CD8-positive, alpha-beta T cell (primary cell): ENCODE measurements at places on chromosomes 12 and 14. TPM values are rescaled to one million over a fixed set of nuclear protein-coding genes. Genes with fewer than 3 reads are reported as not detected.

DNA sequence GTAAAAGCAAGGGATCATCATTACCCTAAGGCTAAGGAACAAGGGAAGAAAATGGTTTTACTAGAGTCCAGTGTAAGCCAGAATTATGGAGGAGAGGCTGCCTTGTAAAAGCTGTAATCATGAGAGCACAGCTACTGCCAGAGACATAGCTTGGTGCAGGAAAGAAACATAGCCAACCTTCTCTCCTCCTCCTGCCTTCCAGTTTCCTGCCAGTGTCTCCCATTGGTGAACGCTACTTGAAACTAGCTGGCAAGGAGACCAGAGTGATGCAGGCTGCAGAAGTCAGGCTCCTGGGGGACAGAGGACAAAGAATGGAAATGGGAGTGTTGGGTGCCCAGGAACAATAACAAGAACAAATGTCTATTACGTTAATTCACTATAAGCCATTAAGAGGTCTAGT lies 158.5 kb downstream of the NELL2 start:
- no peak for DNase-seq

DNA sequence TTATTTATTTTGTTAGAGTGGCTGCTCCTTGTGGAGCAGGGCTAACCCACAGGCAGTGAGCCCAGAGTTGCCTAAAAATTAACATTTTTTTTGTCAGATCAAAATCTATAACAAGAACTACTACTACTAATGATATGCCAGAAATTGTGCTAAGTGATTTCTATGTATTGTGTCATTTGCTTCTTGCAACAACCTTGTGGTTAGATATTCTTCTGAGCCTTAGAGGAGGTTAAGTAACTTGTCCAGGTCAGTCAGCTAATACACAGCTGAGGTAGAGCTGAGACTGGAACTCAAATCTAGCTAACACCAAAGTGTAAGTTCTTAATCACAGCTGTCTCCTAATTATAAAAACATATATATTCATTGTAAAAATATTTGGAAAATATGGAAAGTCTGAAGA lies 29.8 kb downstream of the CFL2 start:
- DNase-seq = no peak

GRCh38 chr12:67352682-67353081 lies 83.5 kb downstream of the CAND1 start:
- DNase-seq = no peak

CISTR gene
- total RNA-seq = not detected

DNA sequence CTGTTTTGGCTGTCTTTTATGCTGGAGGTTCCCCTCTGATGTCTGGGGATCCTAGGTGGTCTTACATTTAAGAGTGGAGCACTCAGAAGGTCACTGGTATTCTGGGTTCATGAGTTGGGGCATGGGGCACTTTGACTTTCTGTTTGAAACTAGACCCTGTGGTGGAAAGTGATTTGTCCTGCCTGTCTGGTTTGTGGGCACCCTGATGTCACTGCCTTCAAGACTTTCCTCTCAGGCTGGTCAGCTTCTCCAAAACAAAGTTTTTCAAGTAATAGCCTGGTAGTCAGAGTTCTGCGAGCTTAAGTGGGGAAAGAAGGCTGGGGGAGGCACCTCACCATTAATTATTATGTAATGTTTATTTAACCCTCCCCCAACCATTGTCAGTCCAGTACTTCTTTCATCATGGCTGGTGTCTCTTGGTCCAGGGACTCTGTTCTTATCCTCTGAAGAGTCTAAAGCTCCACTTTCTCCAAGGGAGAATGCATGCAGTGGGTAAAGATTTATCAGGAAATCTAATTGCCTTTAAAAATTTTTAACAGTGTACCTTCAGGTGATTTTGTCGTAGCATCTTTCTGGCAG lies 35.3 kb downstream of the ZC3H14 start:
- no peak for DNase-seq

GRCh38 chr12:53977596-53978445 lies 3.1 kb upstream of the HOTAIR start:
- no peak for DNase-seq

MYBPC1 gene
- not detected for total RNA-seq

GRCh38 chr14:38724621-38725020 lies 378.4 kb downstream of the SEC23A start:
- DNase-seq = no peak

DNA sequence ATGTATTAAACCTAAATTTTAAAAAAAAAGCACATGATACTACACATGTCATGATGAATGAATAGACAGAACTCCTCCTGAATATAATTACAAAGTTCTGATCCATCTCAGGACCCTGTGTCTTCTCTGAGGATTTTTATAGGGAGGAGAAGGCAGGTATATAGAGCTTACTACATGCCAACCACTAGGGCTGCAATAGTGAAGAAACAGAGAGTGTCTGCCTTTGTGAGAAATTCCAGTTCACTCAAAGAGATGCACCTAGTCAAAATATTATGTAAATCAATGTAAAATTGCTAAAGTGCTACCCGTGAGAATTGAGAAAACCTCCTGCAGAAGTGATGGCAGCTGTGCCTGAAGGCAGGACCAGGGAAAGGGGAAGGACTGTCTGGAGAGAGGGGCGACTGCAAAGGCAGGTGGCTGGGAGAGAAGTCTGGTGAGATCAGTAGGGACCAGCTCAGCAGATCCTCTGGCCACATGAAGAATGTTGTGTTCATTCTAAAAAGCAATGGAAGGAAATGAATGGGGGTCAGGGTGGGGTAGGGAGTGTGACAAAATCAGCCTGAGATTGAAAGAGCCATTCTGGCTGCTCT lies 15.1 kb downstream of the ABHD4 start:
- no peak for DNase-seq

GRCh38 chr12:52097045-52097666 lies 17.7 kb downstream of the SMIM41 start:
- no peak for DNase-seq

GRCh38 chr12:10559244-10559643 lies 53.6 kb downstream of the EIF2S3B start:
- DNase-seq = peak; percentile 78

TAS2R43 gene
- 0.30 TPM for total RNA-seq

DNA sequence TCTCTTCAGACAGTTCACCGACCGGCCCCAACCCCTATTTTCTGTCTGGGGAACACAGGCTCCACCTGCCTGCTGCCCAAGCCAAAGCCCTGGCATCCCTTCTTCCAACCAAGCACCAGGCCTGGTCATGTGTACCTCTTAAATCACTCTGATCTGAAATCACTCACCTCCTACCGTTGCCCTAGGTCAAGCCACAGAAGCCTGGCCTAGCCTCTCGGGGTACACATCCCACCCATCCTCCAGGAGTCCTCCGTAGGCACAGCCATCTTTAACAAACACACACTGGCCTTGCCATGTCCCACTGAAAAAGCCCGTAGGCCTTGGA lies 81.8 kb downstream of the IRF2BPL start:
- DNase-seq = no peak

DNA sequence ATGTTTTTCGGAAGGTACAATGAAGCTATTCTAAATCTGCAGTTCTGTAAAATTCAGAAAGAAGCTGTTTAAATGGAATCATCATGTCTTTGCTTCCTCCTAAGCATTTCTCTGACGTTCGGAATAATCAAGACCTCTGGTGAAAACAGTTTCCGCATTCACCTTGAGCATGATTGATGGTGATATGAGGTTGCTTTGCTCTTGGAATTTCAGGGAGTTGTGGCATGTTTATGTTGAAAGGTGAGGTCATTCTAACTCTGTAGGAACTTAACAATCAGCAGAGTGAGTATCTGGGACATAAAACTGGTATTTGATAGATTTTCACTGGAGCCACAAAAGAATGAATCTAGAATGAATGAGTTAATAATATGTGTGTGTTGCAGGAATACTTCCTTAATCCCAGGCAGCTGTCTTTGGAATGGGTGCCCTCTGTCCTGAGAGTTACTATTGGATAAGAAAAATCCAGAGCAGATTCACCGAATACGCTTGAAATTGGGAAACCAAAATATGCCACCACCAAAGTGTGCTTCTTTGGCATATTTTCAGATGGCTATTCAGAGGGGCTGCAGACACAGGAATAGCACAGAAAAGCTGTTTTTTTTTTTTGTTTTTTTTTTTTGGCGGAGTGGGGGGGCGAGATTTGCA lies 599.1 kb downstream of the CCER1 start:
- no peak for DNase-seq

DNA sequence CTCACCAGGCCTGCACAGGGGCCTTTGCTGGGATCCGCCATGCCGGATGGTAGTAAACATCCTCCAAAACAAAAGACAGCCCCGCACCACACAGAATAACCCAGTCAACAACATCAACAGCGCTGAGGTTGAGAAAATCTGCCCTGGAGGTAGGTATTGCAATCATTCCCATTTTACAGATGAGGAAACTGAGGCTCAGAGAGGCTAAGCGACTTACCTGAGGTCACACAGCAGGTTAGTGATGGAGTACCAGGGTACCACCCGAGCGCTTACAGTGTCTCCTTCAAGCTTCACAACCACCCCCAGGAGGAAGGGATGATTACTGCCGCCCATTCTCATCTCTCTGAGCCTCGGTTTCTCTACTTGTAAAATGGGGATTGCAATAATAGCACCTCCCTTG lies 14.9 kb downstream of the TRPV4 start:
- no peak for DNase-seq

PPP4R4 gene
- total RNA-seq = not detected

GRCh38 chr12:105507311-105508038 lies 177.0 kb downstream of the C12orf75 start:
- DNase-seq = no peak

DNA sequence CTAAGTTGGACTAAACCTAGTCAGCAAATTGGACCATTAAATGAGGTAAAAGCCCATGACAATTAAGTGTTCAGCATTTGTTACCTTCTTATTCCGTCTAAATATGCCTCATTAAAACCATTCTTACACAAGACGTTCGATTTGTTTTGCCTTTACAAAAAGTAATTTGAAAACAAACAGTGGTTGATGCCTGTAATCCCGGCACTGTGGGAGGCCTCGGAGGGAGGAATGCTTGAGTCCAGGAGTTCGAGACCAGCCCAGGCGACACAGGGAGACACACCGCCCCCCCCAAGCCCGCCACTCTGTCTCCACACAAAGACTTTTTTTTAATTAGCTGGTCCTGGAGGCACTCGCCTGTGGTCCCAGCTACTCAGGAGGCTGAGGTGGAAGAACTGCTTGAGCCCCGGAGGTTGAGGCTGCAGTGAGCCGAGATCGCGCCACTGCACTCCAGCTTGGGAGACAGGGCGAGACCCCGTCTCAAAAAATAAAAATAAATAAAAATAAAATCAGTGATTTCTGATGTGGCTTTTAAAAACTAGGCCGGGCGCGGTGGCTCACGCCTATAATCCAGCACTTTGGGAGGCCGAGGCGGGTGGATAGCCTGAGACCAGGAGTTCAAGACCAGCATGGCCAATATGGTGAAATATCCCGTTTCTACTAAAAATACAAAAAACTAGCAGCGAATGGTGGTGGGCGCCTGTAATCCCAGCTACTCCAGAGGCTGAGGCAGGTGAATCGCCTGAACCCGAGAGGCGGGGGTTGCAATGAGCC lies 856 bp upstream of the EIF4B start:
- peak; percentile 49 for DNase-seq

- no peak for DNase-seq
These were observed 163.0 kb upstream of the TMCC3 start for GRCh38 chr12:94813314-94813713.

OR6C75 gene
- not detected for total RNA-seq

DNA sequence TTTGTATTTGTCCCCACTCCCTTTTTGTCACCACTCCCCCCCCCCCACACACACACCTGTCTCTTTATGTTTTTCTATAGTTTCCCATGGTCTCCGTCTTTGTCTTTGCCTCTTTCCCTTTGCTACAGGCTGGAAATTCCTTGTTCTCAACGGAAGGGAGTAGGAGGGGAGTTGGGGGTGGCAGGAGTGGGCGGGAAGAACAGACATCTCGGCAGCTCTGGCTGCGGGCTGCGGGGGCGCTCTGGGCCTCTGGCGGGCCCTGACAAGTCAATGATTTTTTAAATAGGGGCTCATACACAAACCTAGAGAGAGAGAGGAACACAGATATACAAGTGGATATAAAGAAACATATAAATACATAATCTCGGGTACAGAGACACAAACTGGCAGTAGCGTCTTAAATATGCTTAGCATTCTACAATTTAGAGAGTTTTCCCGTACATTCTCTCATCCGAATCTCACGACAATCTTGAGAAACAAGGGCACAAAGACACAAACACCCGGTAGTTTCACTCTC lies 2.4 kb upstream of the NAB2 start:
- no peak for DNase-seq

DNA sequence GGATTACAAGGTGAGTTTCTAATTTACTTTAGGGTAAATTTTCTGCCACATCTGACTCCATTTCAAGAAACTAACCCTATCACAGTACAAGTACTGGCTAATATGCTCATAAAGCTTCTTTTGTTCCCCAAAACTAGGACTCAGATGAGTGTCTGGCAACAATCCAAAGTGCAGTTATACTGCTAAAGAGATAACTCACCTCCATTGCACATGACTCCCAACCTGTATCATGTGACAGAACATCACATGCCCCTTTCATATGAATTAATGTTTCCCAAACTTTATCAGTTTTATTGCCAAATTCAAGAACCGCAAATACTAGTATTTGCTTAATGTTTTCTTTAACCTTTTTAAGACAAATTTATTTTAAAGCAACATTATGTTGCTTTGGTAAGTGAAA lies 3.9 kb upstream of the PPP1R12A start:
- DNase-seq = no peak

- no peak for DNase-seq
These were observed 332.3 kb downstream of the ZFP36L1 start for GRCh38 chr14:68460541-68460940.

DHRS4L2 gene
- total RNA-seq = 7.6 TPM

GRCh38 chr12:47084172-47084571 lies 4.4 kb upstream of the AMIGO2 start:
- no peak for DNase-seq

GRCh38 chr14:72387726-72388125 lies 455.5 kb downstream of the RGS6 start:
- no peak for DNase-seq

DNA sequence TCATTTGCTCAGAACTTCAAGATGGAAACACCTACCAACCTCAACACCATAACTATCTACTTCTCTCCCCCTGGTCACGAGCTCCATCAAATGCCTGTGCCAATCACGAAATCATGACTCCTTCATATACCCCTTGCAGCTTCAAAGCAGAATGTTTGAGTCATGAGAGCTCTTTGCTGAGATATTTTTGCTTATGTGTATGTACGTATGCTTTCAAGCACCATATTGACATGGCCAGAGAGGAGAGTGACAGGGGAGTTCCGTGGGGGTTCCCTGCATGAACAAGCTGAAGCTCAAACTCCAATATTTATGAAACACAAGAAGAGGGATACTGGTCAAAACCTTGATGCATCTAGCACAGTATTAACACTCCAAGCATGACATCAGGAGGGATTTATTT lies 374.4 kb downstream of the DPF3 start:
- no peak for DNase-seq

- no peak for DNase-seq
These were observed 27.0 kb upstream of the ESRRB start for GRCh38 chr14:76348898-76349297.
